AG04449 (cell line): ENCODE measurements at places on chromosomes 6 and 20.

- DNase-seq = no peak
These were observed 151.0 kb downstream of the CLIC5 start for GRCh38 chr6:45864651-45865050.

GRCh38 chr6:152398993-152399392, 238.2 kb downstream of the SYNE1 start:
- no peak for DNase-seq

GRCh38 chr20:41617059-41617901, 897 bp downstream of the CHD6 start:
- DNase-seq = no peak

DNA sequence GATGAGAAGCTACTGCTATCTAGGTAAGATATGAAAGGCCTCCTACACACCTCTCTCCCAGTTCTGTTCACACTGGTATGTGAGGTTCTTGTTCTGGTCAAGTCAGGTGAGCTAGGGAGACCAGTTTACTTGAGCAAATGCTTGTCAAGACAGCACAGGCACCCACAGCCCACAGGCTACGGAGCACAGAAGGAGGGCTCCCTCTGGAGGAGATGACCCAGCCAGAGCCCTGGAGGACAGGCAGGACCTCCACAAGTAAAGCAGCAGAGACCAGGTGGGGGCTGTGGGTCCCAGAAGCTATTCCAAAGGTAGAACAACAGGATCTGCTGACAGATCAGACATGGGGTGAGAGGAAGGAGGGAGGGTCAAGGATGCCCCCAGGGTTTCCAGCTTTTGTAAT, 13.2 kb downstream of the MMP24OS start:
- no peak for DNase-seq

DNA sequence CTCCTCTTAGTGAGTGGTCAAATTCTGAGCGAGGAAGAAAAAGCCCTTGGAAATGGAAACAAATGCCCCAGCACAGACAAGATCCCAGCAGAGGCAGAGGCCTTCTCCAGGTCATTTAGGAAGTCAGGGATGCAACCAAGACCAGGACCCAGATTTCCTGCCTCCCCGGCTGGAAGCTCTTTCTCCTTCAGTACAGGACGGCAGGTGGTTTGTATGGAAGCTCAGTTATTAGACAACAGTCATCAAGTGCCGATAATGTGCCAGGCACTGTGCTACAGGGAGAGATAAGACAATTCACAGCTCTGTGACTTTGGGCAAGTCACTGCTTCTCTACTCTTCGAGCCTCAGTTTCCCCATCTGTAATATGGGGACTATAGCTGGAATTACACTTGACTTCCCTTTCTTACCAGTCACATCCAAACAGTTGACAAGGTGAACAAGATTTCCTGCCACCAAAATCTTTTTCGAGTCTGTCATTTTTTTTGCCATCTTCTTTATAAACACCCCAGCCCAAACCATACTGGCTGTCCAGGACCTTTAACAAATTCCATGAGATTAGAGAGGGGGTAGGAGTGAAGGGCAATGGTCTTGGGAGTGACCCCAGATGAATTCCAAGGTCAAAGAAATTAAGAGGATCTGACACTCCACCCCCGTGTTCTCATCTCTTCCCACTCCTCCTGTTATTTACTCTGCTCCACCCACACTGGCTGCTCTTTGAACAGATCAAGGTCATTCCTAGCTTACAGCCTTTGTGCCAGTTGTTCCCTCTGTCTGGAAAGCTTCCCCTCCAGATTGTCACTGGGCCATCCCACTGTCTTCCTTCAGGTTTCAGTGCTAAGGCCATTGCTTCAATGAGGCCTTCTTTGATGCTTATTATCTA, 6.0 kb downstream of the MMP9 start:
- no peak for DNase-seq

GRCh38 chr6:148500402-148500801, 157.8 kb downstream of the SASH1 start:
- DNase-seq = no peak

GRCh38 chr20:46570956-46571355, 20.5 kb upstream of the OCSTAMP start:
- no peak for DNase-seq

- no peak for DNase-seq
These were observed 378.2 kb upstream of the ARID1B start for GRCh38 chr6:156398966-156399365.

DNA sequence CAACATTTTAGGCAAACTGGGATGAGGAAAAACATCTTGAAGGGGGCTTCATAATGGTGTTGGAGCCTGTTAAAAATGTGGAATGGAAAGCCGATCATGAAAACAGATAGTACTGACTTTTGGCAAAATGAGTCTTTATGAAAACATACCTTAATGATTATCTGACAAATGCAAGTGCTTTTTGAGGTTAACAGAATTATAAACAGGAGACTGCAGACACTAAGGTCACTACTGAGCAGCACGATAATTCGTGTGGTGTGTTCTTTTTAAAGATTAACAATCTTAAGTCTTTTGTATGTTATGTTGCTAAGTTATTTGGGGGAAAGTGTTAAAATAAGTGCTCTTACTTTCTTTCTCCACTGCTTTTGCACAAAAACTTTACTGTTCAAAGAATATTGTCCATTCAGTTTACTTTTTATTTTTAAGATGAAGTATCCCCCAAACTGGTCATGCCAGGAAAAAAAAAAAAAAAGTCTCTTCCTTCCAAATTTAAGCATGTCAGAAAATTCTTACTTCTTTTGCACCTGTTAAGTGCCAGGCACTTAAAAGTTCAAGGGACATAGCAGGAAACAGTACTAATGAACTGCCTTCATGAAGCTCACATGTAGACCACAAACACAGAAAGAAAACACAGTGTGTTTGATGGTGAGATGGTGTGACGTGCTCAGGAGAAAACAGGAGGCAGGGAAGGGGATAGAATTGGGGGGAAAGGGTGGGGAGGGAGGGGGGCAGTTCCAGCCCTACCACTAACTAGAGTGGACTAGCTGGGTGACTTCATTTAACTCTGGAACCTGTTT, 73.2 kb downstream of the CDYL start:
- no peak for DNase-seq

DNA sequence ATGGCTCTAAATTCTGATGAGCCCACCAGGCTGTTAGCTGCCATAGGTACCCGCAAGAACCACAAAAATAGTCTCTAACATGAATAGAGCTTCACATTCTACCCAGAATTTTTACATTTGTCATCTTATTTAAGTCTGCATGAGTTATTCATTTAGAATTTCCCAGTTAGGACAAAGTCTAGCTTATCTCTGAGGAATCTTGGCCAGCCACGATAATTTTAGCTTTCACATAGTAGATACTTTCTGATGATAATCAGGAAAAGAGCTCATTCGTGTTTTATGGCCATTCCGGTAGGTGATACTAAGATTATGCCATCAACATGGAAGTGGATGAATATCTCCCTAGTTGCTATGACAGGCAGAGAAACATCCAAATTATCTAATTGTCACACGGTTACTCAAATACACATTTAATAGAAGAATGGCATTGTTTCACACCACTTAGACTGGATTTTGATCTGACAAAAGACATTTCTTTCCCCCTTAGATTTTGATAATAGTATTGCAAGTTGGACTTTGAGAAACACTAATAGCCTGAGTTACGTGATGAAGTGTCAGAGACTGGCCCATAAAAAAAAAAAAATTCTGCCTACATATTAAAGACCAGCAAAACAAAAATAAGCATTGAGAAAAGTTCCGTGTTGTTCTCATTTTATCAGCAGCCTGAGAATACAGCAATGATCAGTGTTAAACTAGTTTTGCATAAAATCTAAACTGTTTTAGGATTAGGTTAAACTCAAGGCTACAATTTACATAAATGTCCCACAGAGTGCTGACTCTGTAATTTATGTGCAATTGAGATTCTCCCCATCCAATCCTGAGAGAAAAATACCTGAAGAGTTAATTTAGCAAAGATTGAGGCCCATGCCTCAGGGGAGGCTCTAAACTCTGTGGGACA, 397.5 kb upstream of the ARID1B start:
- DNase-seq = no peak

DNA sequence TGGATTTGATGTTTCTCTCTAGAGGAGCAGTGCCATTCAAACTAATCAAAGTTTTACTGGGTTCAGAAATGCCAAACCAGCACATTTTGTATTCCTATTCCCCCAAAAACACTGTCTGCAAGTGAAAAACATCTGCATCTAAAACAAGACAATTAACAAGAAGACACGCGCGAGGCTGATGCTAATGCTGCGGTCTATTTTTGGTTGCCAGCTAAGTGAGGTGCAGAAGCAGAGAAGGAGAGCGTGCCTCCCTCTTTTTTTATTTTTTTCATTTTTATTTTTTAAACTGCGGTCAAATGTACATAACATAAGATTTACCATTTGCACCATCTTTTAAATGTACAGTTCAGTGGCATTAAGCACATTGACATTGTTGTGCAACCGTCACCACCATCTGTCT, 641.1 kb downstream of the DHX35 start:
- DNase-seq = no peak
